Gastrocnemius medialis (tissue), 4 donors: ENCODE measurements at places on chromosomes 6 and 20. TPM values are rescaled to one million over a fixed set of nuclear protein-coding genes. Genes with fewer than 3 reads are reported as not detected.

The SAMD5 gene
- total RNA-seq = 0.36 TPM

The POM121L2 gene
- total RNA-seq = not detected

The NRN1 gene
- total RNA-seq = 6.4 TPM

The RAMACL gene
- 0.18 TPM for total RNA-seq

The CD164 gene
- 129 TPM for total RNA-seq

The HMGCLL1 gene
- 0.92 TPM for total RNA-seq
